K562 (cell line): ENCODE measurements at places on chromosomes 16 and 17.

DNA sequence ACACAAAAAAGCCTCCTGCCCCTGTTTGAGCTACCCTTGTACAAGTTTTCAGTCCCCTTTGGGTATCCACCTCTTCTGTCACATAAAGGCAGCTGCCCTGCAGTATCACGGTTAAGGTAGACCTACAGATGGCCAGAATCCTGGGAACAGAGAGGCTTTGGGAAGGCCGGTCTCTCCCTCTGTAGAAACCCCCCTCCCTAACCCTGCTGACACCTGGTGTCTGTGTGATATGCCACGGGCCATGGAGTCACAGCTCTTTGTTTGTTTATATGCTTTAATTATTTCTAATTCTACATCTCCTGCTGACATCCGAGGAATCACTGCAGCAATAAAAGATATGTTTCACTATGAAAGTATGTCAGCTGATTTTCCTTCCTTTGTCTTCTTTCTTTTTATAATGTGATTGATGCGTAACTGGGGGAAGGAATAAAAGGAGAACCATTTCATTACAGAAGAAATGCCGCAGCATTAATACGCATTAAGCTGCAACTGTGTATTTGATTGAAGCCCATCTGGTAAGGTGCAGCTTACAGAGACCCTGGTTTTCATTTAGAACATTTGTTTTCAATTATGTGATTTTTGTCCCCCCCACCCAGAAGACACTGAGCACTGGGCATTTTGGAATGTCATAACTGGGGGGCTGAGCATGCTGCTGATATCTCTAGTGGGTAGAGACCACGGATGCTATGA is 142.1 kb downstream of the SLC39A11 start:
- no peak for DNase-seq

GRCh38 chr17:573036-573435 is 141.6 kb downstream of the VPS53 start:
- DNase-seq: no peak

GRCh38 chr17:49554694-49555494 is 20.8 kb upstream of the NXPH3 start:
- DNase-seq: no peak

GRCh38 chr17:7774055-7774521 is 56.5 kb downstream of the DNAH2 start:
- DNase-seq: no peak

DNA sequence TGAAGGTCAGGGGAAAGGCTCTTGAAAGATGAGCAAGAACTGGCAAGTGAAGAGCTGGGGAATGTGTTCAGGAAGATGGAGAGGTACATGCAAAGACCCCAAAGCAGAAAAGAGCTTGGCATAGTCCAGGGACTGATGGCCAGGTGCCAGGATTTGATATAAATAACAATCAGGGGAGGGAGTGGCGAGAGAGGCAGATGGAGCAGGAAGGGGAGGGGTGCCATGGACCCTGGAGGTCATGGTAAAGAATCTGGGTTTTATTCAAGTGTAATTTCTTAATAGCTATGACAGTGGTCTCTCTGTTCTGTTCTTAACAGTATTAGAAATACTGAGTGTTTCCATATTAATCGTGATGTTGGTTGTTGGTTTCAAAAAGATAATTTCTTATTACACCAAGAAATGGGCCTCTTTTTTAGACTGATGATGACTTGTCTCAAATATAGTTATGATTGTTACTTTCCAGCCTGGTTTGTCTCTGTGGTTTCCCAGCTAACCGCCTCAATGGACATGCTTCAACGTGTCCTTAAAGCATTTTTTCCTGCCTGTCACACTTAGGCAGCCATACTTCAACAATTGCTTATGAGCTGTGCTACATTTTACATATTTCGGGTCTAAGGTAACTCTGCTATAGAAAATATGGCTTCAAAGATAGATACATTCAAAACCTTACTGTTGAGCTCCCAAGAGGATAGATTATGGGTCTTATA is 49.4 kb downstream of the MYH10 start:
- no peak for DNase-seq

GRCh38 chr16:4958510-4959438 is 644 bp downstream of the SEC14L5 start:
- DNase-seq: no peak

DNA sequence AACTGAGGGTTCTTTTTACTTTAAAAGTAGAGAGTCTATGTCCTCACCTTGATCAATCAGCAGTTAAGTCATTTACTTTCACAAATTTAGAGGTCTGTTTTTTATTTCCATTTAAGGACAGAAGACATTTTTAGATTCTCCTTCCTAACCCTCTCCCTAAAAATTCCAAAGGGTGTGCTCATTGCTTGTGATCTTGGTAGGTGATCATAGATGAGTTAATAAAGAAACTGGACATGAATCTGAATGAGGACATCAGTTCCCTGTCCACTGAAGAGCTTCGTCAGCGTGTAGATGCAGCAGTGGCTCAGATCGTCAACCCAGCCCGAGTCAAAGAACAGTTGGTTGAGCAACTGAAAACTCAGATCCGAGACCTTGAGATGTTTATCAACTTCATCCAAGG is 8.8 kb downstream of the RUNDC1 start:
- no peak for DNase-seq
